ENCODE measurements at places on chromosomes 1 and 21.

DNA sequence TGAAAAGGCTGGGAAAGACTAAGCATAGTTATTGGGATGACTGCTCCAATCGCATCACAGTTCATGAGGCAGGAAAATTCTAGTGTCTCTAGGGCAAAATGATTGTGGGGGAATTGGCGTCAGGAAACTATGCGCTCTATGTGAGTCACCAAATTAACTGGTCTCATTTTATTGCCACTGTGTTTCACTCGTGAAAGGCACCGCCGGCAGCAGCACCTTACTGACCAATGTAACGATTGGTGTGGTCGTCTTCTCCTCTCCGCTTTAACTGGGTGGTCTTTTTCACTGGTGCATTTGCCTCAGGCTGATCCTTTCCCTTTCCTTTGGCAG is 83.5 kb downstream of the SPAG17 start:
- no peaks in the 10 kb centered on the region for H3K4me1 ChIP-seq
- H3K27me3 ChIP-seq: no peaks in the 10 kb centered on the region
- no peak for DNase-seq
- no peak overlapping the region for H3K4me3 ChIP-seq

GRCh38 chr21:36698981-36699545 is at the start of gene SIM2:
TSS of gene SIM2 (plus strand) at chr21:36699115. CDS start at chr21:36699747, 632 bp downstream.
- H3K4me1 ChIP-seq: peaks cover 26% of the 10 kb centered on the region
- H3K4me3 ChIP-seq: no peak within 1 kb of the TSS
- peaks cover 81% of the 10 kb centered on the region for H3K27me3 ChIP-seq
- no peak for DNase-seq

DNA sequence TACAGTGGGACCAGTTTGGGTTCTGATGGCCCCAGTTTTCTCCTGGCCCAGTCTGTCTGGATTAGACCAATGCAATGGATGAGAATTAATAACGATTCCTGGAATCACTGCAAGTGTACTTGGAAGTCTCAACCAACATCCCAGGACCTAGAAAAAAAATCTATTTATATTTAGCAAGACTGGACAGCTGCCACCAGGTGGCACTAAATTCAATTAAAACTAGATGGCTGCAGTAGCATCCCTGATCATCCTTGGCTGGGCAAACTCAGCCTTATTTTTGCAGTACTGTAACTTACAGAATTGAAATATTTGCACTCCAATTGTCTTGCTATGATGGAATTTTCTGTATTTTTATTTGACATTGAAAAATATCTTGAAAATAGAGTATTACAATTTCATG is 165.7 kb downstream of the NCAM2 start:
- DNase-seq: no peak
- no peak overlapping the region for H3K4me3 ChIP-seq
- no peaks in the 10 kb centered on the region for H3K27me3 ChIP-seq
- H3K4me1 ChIP-seq: no peaks in the 10 kb centered on the region
- no peaks in the 10 kb centered on the region for H3K36me3 ChIP-seq

- peaks cover 11% of the 10 kb centered on the region for H3K4me1 ChIP-seq
- no peak overlapping the region for H3K4me3 ChIP-seq
- DNase-seq: peak; percentile 32
- no peak overlapping the region for H3K27ac ChIP-seq
- H3K27me3 ChIP-seq: no peaks in the 10 kb centered on the region
These were observed 23.4 kb upstream of the TDRD10 start for GRCh38 chr1:154478639-154479038.
